Activated T-cell treated with anti-CD3 and anti-CD28 coated beads, Interleukin-2, amount 50 U/mL, for 4 hours (primary cell): ENCODE measurements at places on chromosomes 6 and 20. TPM values are rescaled to one million over a fixed set of nuclear protein-coding genes. Genes with fewer than 3 reads are reported as not detected.
A peak's percentile ranks its signal among the peaks of the same experiment; 100 is the strongest.

The PABPC1L gene
- 50.2 TPM for total RNA-seq

The PCSK2 gene
- total RNA-seq, result not detected

The CYP24A1 gene
- total RNA-seq, result not detected

The ENPP4 gene
- 9.0 TPM for total RNA-seq

The CRISP2 gene
- not detected for total RNA-seq

The ADAM33 gene
- not detected for total RNA-seq

The FANCE gene
- 26.6 TPM for total RNA-seq

The TFAP2D gene
- total RNA-seq, result not detected

The FAM83B gene
- total RNA-seq, result 0.11 TPM

The OR2B6 gene
- not detected for total RNA-seq

The TNFRSF21 gene
- total RNA-seq, result 3.1 TPM

- DNase-seq, result no peak
These were observed 131.1 kb downstream of the PHACTR3 start for GRCh38 chr20:59735486-59735885.

DNA sequence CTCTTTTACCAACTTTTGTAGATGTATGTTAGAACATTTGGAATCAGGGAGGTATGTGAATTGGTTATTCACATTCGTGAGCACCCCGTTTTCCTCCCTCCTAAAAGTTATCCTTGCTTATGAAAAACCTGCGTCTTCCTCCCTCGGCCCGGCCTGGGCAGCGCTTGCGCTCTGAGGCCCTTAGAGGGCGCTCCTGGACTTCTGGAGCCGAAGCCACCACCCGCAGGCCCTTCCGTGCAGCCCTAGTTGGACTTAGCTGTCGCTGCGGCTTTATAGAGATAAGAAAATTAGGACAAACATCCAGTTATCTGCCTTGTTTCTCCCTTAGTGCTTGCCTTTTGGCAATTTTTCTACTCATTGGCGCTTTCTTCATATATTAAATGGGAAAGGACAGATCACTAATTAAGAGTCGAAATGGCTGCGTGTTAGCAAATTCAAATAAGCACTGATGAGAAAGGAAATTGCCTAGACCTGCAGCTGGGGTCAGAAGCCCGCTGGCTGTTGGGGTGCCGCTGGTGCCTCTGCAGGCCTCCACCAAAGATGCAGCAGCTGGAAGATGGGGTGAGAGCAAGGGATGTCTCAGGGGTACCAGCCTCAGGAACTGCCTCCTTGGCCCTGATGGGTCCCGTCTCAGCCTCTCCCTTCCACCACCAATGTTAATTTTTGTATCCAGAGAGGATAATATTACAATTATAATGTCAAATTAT lies 5.2 kb downstream of the FNDC1 start:
- DNase-seq, result peak; percentile 50

DNA sequence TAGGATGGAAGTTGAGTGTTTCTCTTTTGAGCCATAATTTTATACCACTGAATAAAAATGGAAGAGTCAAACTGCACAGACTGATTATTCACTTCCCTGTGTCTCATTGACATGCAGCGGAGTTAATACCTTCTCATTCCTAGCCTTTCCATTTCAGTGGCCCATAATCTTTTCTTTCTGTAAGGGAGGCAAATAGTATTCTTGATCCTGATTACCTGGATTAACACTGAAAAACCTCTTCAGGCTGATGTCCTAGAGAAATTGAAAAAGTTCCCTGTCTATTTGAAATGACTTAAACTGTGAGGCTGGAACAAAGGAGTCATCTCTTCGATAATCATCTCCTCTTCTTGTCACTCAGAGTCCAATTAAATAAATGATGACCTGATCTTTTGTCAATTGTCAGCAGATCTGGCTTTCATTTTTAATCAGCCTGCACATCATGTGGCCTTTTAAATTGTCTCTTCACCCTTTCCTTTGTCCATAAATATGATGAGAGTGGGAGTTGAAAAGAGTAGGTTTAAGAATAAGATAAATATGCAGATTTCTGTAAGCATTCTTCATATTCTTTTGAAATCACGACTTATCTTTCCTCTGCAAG lies 713.0 kb downstream of the EPM2A start:
- no peak for DNase-seq

- no peak for DNase-seq
These were observed 27.7 kb downstream of the GNAS-AS1 start for GRCh38 chr20:58822748-58823730.

- no peak for DNase-seq
These were observed 49.1 kb upstream of the PTPRT start for GRCh38 chr20:43238833-43239232.

- no peak for DNase-seq
These were observed 14.6 kb upstream of the HLA-F start for GRCh38 chr6:29708432-29709179.

DNA sequence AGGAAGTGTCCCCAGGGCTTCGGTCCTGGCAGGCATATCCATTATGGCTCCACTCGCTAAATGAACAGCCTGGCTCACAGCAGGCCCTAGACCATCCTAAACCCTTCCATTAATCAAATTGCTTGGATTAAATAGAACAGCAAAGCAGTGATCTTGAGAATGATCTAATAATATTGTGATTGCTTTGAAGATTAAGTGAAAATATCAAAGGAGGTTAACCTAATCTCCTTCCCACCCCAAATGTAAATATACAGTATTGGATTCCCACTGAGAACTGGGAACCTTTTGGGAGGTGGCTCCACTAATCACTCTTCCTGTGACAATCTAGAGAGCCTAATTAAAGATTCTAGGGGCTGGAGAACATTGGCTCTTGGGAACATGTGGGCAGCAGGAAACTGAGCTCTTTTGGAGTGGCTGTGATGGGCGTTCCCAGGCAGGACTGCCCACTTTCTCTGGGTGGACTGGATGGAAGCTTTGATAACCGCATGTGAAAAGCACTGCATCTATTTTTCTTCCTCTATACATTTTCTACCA lies 68.3 kb upstream of the FRMD1 start:
- no peak for DNase-seq

DNA sequence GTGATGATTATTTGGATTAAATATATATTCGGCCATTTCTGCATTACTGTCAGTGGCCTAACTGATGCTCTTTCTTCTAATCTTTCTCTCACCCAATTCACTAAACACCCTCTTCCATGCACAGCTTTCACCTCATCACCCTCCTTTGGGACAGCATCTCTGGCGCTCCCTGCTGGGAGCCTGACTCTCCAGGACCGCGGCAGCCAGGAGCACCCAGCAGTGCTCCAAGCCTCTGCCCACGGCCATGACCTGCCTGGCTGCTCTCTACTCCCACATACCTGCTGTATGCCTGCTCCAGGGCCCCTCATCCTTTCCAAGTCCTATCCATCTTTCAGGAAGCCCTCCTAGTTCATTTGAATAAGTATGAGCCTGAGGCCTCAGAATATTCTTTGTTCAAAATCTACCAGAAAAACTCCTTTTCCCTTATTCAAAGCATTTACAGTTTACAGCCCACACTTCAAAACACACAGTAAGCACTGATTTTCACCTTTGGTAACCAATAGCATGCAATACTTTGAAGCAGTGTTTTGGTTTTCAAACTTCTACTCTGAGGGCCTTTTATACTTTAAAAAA lies 15.2 kb downstream of the CTCFL start:
- no peak for DNase-seq

DNA sequence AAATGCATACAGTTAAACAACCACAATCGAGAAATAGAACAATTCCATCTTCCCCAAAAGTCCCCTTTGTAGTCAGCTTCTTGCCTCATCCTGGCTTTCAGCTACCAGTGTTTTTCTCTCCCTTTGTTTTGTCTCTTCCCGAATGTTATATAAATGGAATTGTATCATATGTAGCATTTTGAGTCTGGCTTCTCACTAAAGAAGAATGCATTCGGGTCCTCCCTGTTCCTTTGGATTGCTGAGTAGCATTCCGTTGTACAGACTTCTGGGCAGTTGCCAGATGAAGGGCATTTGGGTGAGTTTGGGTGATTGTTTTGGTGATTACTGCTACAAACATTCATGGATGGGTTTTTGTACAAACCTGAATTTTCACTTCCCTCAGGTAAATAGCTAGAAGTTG lies 27.8 kb downstream of the PRPH2 start:
- no peak for DNase-seq

GRCh38 chr6:53119772-53120409 lies 28.8 kb downstream of the GCM1 start:
- no peak for DNase-seq

DNA sequence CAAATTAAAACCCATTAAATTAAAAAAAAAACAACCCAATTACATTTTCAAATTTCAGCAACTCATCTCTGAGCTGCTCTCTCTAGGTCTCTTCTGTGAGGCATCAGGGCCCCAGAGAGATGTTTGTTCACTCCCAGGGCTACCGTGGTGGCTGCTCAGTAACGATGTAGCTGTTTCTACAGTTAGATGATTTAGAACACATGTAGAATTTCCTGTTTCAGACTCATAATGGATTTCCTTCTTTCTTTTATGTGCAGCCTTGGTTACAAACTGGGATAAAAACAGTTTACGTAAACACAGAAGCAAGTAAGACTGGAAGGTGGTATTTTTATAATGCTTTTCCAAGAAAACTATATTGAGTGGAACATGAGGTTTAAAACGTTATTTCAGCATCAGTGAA lies 116.1 kb upstream of the CCN2 start:
- no peak for DNase-seq

GRCh38 chr20:37903317-37904007 lies 535 bp downstream of the VSTM2L start:
- no peak for DNase-seq

DNA sequence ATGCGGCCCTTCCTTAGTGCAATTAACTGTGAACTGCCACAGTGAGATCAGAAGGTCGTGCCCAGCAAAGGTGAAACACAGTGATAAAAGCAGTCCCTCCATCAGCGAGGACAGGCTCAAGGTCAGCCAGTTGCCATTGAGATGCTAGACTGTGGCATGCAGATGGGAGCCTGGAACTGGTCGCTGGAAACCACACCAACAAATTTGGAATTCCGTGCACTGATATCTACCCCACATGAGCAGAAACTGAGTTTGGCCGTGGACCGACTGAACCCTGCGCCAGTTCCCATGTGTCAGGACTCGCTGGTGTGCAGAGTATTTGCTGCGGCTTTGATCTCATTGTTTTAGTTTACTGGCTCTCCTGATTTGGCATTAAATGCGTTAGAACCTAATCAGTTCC lies 125.6 kb upstream of the QKI start:
- no peak for DNase-seq

DNA sequence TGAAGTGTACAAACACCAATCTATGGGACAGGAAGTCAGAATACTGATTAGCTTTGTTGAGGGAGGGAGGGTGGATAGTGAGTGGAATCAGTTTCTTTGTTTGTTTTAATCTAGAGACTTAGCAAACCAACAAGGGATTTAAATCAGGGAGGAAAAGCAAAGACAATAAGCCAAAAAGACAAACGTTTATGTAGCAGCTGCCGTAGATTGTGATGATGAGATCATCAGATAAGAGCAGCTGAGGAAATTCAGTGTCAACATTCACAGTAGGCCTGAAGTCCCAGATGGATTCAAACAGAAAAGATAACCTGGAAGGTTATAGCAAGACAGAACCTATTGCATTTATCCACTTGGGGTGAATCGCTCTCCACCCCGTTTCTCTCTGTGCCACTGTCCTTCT lies 104.9 kb upstream of the SYNDIG1 start:
- no peak for DNase-seq

DNA sequence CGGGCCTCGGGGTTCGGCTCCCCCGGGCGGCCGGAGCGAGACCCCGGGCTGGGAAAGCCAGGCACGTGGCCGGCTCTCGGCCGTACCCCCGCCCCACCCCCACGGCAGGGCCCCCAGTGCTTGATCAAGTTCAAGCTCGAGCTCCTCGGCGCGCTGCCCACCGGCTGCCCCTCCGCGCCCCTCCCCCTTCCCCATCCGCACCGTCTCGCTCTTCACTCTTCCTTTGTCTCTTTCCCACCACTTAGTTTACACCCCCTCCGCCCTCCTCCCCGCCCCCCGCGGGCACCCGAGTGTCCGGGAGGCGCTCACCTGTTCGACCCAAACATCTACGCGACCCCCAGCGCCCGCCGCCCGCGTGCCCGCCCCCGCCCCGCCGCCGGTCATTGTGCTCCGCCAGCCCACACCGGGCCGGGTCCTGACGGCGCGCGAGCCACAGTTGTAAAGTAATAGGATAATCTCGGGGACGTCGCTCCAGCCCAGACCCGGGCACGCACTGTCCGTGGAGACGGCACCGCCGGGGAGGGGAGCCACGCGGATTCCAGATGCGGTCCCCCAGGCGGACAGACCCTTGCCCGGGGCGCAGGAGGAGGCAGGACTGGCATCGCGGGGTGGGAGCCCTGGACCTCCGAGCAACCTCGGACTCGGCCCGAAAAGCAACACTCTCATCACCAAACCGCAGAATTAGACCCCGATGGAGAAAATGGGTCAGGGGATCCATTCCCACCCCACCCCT lies 100.7 kb downstream of the NOL4L start:
- no peak for DNase-seq

- DNase-seq, result no peak
These were observed 6.4 kb upstream of the PMEPA1 start for GRCh38 chr20:57716202-57716601.

DNA sequence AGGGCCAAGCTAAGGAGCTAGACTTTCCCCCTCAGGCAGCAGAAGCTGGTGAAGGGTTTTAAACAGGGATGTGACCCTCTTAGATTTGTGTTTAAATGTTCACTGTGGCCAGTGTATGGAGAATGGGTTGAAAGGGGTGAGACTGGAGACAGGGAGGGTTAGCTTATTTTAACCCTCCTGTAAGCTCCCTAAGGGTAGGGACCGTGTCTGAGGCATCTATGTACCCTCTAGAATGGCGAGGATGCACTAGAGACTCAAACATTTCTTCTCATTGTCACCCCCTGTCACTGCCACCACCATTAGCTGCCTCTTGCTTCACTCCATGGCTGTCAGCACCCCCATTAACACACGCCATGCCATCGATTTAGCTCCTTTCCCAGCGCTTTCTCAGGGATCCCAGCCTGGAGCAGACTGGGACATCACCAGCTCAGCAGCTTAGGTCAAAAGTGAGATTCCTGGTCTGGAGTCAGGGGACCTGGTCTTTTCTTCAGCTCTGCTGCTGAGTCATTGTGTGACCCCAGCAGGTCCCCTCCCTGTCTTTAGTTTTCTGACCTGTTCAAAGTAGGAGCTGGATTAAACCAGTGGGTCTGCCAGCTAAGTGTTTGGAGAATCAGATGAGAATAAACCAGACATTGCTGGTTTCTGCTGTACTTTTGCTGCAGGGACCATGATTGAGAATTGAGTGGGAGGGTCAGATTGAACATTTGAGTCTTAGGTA lies 1.1 kb upstream of the SLC22A7 start:
- DNase-seq, result no peak

DNA sequence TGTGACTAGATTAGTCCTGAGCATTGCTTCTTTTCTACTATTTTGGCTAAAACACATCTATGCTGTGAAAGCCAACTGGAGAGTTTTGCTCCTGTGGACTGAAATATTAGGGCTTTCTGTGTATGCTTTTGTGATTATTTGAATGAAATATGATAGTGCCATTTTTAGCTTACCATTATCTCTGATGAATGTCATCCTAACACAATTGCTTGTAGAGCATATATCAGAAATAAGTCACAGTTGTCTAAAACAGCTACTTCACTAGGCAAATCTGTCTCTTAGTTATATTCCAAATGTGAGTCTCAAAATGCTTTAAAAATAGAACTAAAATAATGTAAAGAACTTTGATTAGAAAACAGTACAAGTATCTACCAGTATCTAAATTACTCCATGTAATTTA lies 401.4 kb upstream of the PTCHD4 start:
- no peak for DNase-seq

- no peak for DNase-seq
These were observed 641 bp downstream of the SF3B5 start for GRCh38 chr6:144094731-144095133.

GRCh38 chr6:74357321-74357720 lies 661.3 kb downstream of the CD109 start:
- DNase-seq, result no peak

- no peak for DNase-seq
These were observed 21.1 kb downstream of the MRPL14 start for GRCh38 chr6:44105993-44106740.
